ENCODE measurements at places on chromosomes 4 and X. TPM values are rescaled to one million over a fixed set of nuclear protein-coding genes. Genes with fewer than 3 reads are reported as not detected.

DNA sequence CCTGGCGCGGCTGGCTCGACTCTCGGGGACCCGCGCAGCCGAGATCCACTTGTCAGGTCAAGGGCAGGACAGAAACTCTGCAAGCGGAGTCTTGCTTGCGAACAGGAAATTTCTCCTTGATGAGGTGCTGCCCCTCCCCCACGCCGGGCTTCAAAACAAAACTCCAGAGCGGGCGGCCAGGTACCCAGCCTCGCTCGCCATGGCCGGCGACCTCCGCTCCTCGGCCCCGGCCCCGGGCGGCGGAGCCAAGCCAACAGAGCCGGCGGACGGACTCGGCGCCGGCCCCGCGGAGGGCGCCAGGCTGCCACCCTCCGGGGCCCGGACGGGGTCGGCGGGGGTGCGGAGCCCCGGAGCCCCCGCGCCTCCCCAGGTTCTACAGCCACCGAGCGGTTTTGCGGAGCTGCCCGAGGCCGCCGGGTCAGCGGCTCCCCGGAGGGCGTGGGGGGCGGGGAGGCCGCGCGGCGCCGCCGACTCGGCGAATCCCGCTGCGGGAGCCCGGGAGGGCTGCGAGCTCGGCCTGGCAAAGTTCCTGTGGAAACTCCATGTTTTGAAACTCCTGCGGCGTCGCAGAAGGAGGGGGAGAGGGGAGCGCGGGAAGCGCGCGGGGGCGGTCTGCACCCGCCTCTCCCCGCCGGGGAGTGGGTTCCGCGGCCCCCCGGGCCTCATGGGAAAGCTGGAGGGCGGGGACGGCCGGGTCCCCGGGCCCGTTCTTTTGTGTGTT, 11.7 kb upstream of the BCOR start:
- peak overlapping the region; percentile 45 for H3K4me3 ChIP-seq
- no peaks in the 10 kb centered on the region for H3K36me3 ChIP-seq
- H3K4me1 ChIP-seq: no peaks in the 10 kb centered on the region
- H3K27me3 ChIP-seq: no peaks in the 10 kb centered on the region
- H3K27ac ChIP-seq: peak overlapping the region; percentile 77

DNA sequence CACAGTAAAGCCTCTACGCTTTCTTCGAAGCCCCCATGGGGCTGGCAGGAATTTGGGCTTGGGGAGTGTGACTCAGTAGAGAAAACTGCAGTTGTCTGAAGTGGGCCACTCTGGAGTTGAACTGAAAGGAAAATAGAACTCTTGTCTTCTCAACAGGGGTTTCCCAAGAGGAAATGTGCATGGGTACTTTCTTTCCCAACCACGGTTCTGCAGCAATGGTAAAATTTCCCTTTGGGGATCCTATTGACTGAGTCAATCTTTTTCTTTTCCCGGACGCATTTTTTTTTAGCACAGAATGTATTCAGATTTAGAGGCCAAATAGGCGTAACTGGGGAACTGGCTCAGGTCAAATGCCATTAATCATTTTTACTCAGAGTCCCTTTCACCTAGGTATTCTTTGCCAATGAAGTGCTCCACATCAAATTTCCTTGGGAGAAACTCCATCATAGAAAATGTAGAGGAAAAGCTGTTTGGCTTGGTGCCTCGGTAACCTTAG, 269.3 kb downstream of the STIM2 start:
- no peak overlapping the region for H3K4me3 ChIP-seq
- DNase-seq: no peak
- H3K27me3 ChIP-seq: no peaks in the 10 kb centered on the region
- no peaks in the 10 kb centered on the region for H3K4me1 ChIP-seq
- no peaks in the 10 kb centered on the region for H3K36me3 ChIP-seq

TNIP3 gene
- total RNA-seq: not detected

HDAC6 gene
- total RNA-seq: 97.1 TPM

- no peaks in the 10 kb centered on the region for H3K36me3 ChIP-seq
- no peaks in the 10 kb centered on the region for H3K4me1 ChIP-seq
- no peak for DNase-seq
- H3K4me3 ChIP-seq: no peak overlapping the region
- H3K27me3 ChIP-seq: no peaks in the 10 kb centered on the region
Observed at GRCh38 chrX:2732076-2732475, 19.8 kb upstream of the XG start.

GRCh38 chrX:121407627-121408026, 360.2 kb downstream of the GLUD2 start:
- H3K27me3 ChIP-seq: no peaks in the 10 kb centered on the region
- no peak overlapping the region for H3K27ac ChIP-seq

GRCh38 chr4:184801781-184802696, 23.7 kb downstream of the ACSL1 start:
- no peak overlapping the region for H3K27ac ChIP-seq
- H3K27me3 ChIP-seq: no peaks in the 10 kb centered on the region
- H3K4me3 ChIP-seq: no peak overlapping the region

FOXO4 gene
- 2.9 TPM for total RNA-seq

- no peak overlapping the region for H3K4me3 ChIP-seq
- no peaks in the 10 kb centered on the region for H3K36me3 ChIP-seq
- no peak for DNase-seq
- H3K4me1 ChIP-seq: no peaks in the 10 kb centered on the region
- no peaks in the 10 kb centered on the region for H3K27me3 ChIP-seq
Observed at GRCh38 chr4:159137176-159137575, 34.3 kb downstream of the RAPGEF2 start.

DNA sequence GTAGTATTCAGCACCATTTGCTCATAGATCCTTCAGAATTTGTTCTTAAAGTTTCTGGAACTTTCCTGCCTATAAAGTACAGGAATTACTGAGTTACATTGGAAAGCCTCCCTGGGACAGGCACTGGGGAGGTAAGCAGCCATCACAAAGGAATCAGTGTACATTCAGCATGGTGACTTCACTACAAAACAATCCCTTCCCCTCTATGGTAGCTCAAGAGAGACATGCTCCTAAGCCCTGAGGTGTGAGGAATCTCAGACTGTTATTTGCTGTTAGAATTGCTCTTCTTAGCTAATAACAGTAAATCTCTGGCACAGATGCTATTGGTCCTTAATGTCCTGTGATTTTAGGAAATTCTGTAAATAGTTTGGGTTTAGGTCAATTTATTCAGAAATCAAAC, 1898.0 kb upstream of the PCDH7 start:
- no peak overlapping the region for H3K27ac ChIP-seq
- H3K4me1 ChIP-seq: no peaks in the 10 kb centered on the region
- H3K27me3 ChIP-seq: no peaks in the 10 kb centered on the region
- no peak for DNase-seq
- H3K36me3 ChIP-seq: no peaks in the 10 kb centered on the region
- H3K4me3 ChIP-seq: no peak overlapping the region

FBXO8 gene
- 5.8 TPM for total RNA-seq

- H3K36me3 ChIP-seq: no peaks in the 10 kb centered on the region
- H3K4me1 ChIP-seq: no peaks in the 10 kb centered on the region
- H3K27me3 ChIP-seq: no peaks in the 10 kb centered on the region
- no peak overlapping the region for H3K4me3 ChIP-seq
- no peak for DNase-seq
Observed at GRCh38 chr4:166252487-166253402, 379.7 kb downstream of the TLL1 start.

All from Panc1 (cell line).